ENCODE measurements at places on chromosomes 16 and 17.

GRCh38 chr16:47196457-47196856 is 52.7 kb upstream of the NETO2 start:
- no peak for DNase-seq

- no peak for DNase-seq
Observed at GRCh38 chr16:89476379-89476778, 14.0 kb downstream of the ANKRD11 start.

DNA sequence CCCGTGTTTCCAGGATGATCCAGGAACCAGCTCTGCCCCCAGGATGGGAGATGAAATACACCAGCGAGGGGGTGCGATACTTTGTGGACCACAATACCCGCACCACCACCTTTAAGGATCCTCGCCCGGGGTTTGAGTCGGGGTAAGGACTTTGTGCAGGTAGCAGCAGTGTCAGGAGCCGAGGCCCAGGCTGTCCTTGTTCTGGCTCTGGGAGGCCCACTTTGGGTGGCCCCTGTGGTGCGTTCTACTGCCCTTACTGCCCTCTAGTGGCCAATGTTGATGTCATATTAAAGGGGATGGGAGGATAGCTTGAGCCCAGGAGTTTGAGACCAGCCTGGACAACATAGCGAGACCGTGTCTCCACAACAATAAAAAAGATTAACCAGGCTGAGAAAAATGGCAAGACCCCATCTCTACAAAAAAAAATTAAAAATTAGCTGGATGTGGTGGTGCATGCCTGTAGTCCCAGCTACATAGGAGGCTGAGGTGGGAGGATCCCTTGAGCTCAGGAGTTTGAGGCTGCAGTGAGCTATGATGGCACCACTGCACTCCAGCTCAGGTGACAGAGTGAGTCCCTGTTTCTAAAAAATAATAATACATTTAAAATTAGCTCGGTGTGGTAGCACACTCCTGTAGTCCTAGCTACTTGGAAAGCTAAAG is 20.9 kb upstream of the CLEC18A start:
- DNase-seq = peak; percentile 17

DNA sequence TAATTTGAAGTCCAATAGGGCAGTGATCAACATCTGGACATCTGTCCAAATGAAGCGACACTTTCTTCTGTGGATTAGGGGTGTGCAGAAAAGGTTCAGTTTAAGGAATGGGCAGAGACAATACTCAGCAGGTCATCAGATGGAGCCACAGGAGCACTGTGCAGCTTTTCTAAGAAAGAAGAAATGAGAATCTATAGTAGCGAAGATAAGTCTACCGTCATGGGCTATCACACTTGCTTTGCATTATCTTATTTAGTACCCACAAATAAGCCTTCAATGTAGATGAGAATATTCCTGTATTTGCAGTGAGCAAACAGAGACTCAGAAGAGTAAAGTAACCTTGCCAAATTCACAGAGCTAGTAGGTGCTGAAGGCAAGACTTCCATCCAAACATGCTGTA is 412.0 kb upstream of the GOT2 start:
- no peak for DNase-seq

- DNase-seq = no peak
Observed at GRCh38 chr17:58081646-58082340, 1.4 kb upstream of the DYNLL2 start.

DNA sequence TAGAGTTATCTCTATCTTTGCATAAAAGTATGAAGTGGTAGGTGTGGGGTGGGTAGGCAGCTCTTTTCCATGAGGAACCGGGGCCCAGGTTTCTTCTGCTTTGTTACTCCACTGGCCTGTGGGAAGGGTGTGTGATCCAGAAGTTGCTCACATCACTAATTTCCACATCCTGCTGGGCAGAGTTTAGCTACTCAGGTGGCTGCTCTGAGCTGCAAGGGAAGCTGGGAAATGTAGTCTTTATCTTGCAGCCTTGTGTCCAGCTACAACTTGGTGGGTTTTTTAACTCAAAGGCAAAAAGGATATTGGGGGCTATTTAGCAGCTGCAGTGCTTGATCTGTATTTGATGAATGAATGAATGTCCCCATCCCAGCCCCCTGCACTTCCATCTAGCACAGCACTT is 335.3 kb downstream of the SNX29 start:
- no peak for DNase-seq

- DNase-seq = peak; percentile 61
Observed at GRCh38 chr17:76725580-76726230, 701 bp downstream of the JMJD6 start.

DNA sequence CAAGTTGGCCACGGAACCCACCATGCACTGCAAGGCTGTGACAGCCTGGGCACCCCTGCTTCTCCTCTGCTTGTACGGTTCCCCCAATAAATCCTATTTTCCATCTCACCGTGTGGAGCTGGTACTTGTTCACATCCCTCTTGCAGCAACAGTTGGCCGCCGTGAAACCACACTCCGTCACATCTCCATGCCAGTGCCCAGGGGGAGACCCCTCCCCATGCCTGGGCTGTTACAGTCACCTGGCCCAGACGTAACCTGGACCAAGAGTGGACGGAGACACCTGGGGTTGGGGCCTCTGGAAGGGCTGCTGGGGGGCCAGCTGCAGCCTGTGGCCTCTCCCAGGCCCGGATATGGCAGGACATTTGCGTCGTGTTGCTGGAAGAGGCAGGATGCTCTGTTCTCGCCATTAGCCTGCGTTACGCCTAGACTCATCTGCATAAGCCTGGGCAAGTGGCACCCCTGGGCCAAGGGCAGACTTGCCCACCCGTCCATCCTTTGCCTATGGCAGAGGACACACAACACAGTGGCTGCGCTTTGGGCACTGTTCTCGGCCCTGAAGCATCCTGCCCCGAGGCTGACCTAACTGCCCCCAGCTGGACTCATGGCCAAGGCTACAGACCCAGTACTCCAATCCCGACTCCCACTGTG is 14.2 kb upstream of the KREMEN2 start:
- no peak for DNase-seq

GRCh38 chr16:9462984-9463383 is 371.5 kb downstream of the HAPSTR1 start:
- DNase-seq = no peak

GRCh38 chr16:65005696-65006095 is 116.2 kb downstream of the CDH11 start:
- no peak for DNase-seq

GRCh38 chr17:47704736-47705135 is 10.8 kb downstream of the TBKBP1 start:
- DNase-seq = no peak

DNA sequence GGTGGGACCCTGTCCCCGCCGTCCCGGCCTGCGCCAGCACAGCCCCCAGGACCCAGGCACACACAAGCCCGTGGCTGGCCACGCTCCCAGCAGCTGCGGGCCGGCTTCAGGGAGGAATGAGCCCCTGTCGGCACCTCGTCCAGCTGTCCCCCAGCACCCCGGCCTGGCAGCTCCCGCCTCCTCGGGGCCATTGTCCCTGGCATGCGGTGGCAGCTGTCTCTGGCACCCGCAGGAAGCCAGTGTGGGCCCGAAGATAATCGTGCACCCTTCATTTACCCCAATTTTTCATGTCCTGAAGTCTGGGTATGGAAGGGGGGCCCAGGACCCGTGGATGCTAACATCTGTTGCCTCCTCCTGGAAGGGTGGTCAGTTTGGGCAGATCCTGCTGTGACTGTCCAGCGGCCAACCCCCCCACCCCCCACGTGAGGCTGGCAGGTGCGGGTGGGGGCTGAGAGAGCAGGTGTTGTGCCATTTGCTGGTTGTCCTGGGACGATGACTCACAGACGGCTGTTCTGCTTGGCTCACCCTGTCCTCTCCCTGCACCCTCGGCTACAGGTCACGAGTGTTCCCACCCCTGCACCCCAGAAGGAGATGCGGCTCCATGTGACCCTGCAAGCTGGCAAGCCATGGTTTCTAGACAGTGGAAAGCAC is 4.0 kb upstream of the LMF1 start:
- DNase-seq = peak; percentile 52

DNA sequence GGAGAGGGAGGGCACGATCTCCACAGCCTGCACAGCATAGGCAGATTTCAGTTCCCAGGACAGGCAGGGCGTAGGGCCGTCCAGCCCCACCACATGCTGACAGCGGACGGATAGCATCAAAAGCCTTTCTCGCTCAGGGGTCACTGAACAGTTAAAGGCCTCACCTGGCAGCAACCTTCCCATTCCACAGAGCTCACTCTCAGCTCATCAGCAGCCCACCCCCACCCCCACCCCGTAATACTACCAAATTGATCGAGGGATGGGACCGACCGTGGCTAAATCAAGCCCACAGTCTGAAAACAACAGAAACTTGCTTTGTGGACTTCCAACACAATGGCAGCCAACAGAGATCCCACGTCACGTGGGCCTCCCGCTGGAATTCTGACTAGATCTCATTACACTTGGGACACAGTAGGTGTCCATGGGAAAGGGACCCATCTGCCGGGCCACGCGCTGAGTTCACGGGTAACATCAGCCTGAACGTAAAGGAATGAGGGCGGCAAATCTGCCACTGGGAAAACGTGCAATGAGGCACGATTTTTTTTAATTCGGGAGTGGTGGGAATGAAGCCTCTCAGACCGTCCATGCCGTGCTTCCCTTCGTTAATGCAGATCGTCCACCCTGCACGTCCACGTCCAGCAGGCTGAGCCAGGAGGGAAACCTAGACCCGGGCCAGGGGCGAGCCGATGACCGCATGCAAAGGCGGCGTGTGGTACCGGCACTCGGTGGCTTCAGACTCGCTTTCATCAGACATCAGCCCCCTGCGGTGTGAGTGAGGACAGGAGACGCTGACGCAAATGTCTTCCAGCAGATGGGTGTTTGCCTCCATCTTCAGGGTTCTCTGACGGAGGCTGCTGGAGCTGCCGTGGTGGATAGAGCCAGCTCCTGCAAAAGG is 92.1 kb downstream of the TBC1D16 start:
- no peak for DNase-seq

- DNase-seq = no peak
Observed at GRCh38 chr17:30495586-30495985, 18.4 kb downstream of the GOSR1 start.

DNA sequence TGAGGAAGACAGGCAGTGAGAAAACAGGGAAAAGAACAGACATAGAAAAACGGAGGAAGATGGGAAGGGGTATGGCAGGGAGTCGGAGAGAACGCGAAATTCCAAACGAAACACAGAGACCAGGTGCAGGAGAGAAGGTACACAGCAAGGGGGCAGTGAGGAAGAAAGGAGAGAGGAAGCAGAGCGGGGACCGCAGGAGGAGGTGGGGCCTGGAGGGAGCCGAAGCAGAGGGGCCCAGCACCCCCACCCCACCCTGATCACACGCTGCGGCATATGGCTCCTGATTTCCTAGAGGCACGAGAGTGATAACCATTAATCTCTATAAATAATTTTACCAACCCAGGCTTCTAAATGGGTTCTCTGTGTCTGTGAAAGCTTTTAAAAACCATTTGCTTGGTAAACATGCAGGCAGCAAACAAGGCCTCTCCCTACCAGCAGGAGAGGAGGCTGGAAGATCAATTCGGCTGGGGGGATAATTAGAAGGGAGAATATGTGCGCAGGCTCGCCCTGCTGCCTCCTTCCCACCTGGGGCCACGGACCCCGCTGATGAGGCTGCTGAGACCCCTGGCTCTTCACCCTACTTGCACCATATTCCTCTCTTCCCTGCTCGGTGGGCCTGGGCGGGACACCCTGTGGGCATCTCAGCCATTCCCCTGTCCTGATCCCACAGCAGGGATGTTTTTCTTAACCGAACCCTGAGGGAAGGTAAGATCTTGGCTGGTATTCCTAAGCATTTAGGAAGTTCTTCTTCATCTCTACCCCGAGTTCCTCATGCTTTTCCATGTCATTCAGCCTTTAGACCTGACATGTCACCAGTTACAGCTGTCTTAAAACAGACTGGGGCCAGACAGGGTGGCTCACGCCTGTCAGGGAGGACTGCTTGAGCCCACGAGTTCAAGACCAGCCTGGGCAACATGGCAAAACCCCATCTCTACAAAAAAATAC is 86.7 kb downstream of the TMEM132E start:
- no peak for DNase-seq

DNA sequence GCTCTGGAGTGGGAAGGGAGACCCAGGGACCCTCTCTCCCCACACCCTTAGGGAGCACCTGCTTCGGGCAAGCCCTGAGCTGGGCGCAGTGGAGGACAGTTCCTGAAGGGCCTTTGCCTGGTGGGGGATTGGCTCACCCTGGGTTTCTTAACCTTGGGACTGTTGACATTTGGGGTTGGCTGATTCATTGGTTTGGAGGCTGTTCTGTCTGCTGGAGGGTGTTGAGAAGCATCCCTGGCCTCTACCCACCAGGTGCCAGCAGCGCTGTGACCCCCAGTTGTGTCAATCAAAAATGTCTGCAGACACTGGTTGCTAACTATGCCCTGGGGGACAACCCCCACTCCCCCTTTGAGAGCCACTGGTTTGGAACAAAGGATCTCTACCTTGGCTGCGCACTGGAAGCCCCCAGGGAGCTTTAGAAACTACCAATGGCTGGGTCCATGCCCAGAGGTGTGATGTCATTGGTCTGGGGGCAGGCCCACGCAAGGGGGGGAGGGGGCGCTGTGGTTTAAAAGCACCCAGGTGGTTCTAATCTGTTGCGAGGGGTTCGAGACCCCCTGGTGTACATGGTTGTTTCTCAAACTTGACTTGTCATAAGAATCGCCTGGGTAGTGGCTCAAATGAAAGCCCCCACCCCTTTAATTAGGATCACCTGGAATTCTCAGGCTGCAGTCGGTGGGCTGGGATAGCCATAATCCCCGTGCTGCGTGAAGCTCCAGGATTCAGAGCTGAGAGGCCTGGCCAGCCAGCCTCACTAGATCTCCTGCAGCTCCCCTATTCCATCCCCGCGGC is 151.9 kb upstream of the GSE1 start:
- no peak for DNase-seq

- no peak for DNase-seq
Observed at GRCh38 chr16:31474173-31474714, 2.3 kb downstream of the TGFB1I1 start.

DNA sequence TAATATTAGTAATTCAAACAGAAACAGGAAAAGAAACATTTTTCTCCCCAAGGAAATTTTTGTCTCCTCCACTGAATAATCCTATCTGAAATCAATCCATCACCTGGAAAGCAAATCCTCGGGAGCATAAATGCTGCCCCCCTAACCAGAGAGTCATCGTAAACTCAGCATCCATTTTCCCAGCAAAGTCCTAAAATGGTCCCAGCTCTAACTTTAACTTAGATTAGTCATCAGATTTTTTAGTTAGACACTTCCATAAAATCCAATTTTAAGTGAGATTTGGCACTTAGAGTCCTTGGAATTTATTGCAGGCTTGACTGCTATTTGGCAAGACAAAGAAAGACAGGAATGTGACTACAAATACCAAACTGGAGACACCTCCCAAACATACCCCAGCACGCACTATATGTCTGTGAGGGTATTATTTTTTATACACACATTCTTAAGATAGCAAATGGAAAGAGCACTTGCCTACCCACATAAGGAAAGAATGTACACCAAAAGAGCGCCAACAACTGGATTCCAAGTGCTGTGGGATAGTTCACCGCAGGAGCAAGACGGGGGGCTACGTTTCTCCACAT is 15.4 kb downstream of the SCO1 start:
- DNase-seq = no peak
